ENCODE measurements at places on chromosomes 13 and 19.

DNA sequence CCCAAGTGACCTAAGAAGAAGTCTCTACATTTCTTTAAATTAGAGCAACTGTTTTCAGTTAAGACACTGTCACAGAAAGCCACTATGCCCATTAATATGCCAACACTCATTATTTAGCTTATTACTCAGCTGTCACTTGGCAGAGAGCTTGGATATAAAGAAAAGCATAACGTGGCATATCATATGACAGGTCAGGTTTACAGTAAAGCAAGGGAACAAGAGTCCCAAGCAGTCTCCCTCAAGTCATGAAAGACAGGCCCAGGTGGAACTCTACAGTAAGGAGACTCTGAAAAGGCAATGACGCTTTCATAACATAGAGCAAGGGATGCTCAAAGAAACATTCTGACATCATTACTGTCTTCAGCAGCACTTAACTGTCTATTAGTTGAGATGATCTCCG, 6.3 kb downstream of the LHFPL6 start:
- DNase-seq = no peak

DNA sequence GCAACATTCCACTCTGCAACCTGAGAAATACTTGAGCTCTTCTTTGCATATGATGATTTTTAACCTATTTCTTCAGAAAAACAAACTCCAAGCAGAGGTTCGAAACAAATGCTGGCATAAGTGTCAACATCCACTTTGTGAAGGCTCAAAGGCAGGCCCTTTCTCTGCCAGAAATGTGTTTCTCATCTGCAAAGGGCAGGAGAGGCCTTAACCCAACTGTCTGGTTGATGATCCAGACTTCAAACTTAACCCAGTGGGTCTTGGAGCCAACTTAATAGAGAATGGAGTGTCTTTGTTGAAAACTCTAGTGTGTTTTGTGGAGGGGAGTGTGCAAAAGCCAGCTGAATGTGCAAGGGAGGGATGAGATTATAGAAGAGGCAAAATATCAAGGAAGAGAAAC, 28.3 kb upstream of the ZNF507 start:
- no peak for DNase-seq

GRCh38 chr13:110133425-110134235, 173.3 kb downstream of the COL4A1 start:
- no peak for DNase-seq

- DNase-seq = no peak
These were observed 6.0 kb upstream of the WDR88 start for GRCh38 chr19:33125929-33126388.

DNA sequence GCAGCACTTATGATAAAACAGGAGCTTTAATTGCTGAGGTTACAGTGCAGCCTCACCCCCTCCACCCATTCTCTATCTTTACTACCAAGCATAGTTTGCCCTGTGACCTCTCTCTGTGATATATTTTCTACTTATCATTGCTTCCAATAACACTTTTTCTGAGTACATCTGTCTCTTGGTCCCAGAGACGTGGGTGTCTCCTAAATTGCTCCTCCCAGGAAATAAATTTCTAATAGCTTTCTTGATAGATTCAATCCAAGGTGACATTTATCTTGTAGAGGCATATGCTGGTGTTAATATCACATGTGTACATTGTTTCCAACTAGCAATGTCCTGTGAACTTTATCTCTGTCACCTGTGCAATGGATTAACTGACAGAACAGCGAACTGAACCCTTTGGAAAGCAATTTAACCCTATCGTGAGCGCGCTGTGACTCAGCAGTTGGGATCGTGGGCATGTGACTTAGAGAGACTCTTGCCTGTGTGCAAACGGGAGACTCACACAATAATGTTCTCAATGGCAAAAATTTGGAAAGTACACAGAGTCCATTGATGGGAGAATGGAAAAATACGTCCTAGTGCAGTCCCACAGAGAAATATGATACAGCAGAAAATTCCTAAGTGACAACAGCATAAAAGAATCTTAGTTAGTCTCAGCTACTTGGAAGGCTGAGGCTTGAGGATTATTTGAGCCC, 7.0 kb upstream of the MAP2K2 start:
- no peak for DNase-seq

DNA sequence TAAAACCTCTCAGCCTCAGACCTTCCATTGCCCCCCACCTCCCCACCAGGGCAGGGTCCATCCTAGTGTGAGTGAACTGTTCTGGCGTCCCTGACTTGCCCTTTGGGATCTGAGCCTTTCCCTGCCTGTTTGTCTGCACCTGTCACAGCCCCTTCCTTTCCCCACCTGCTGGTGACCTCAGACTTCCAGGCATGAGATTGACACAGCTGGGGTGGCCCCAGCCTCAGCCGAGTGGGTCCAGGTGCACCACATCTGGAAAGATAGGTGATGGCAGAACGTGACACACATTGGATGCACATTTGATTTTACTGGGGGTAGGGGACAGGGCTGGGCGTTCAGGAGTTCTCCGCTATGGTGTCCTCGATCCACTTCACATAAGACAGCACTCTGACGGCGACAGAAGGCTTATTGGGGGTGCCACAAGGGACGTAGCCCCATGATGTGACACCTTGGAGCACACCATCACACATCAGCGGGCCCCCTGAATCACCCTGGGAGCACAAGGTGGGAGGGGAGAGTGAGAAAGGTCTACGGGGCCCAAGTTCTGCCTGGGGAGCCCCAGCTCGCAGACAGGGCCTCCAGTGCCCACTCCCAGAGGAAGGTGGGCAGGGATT, 4.6 kb downstream of the KLK1 start:
- no peak for DNase-seq

GRCh38 chr19:49431330-49431749, 6.2 kb downstream of the GFY start:
- DNase-seq = no peak

DNA sequence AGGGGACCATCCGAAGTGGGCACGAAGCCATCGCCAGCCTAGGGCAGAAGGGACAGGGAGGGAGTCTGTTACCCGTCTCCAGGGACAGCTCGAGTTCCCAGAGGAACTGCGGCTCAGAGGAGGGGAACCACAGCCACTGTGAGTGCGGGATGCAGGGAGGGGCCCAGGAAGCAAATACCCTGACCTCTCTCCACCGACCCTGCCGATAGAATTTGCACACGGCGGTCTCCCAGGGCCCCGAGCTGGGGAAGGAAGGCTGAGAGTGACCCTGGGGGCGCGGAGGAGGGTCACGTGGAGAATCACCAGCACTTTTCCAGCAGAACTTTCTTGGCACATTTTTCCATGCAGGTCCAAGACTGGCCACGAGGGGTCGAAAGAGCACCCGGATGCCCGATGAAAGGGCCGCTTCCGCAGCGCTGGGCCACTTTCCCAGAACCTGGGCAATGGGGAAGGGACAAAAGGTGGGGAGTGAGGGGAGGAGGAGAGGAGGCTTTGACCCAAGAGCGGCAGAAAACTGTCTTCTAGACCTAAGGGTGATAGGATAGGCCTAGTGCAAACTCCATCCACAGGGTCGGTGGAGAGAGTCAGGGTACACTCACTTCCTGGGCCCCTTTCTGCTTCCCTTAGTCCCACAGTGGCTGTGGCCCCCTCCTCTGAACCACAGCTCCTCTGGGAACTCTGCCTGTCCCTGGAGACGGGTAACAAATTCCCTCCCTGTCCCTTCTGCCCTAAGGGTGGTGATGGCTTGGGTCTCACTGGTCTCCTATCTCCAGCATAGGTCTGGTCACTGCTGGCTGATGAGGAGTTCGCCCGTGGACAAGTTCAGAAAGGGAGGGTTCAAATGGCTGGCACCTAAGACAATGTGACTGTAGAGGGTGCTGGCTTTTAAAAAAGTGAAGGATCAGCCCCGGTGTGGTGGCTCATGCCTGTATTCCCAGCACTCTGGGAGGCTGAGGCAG, 5.3 kb upstream of the GPR4 start:
- peak; percentile 9 for DNase-seq

- no peak for DNase-seq
These were observed 8.1 kb downstream of the FAM187B start for GRCh38 chr19:35220315-35220921.

- DNase-seq = no peak
These were observed 1.6 kb downstream of the GATAD2A start for GRCh38 chr19:19406878-19407632.

GRCh38 chr13:106568299-106569003, 514 bp upstream of the ARGLU1 start:
- no peak for DNase-seq

- DNase-seq = peak; percentile 15
These were observed 22.8 kb upstream of the SIGLEC11 start for GRCh38 chr19:49983645-49984229.

DNA sequence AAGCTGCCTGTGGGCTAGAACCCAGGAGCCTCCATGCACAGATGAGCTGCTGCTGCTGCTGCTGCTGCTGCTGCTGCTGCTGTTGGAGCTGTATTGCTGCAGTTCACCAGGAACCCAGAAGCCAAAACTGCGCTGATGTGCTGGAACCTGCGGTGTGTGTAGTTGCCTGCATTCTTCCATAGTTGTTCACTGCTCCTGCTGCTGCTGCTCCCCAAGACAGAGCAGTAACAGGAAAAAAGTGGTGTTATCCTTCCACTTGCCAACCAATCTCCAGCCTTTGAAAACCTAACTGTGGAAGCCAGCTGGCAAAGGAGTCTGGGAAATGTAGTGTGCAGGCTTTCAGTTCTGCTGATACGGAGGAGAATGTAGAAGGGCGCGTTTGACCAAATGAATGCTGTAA, 37.9 kb downstream of the ARHGAP35 start:
- no peak for DNase-seq

DNA sequence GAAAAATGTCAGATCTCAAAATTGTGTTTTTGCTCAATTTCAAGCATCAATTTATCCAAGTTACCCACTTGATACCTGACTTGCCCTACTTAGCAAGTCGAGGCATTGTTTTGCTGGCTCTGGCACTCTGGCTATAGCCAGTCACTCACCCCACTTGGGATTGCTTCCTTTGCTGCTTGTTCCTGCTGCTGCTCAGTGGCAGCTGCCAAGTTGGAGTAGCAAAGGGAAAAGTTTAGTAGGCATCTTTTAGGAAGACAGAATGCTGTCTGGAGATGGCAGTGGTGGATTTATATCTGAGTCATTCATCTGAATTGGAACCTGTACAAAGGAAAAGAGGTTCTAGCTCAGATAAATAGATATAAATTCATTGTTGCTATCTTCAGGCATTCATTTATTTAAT, 41.2 kb downstream of the PCCA start:
- DNase-seq = no peak

GRCh38 chr13:106376401-106377112, 158.9 kb downstream of the EFNB2 start:
- DNase-seq = peak; percentile 10

GRCh38 chr13:40215311-40215710, 451.1 kb downstream of the FOXO1 start:
- DNase-seq = no peak

DNA sequence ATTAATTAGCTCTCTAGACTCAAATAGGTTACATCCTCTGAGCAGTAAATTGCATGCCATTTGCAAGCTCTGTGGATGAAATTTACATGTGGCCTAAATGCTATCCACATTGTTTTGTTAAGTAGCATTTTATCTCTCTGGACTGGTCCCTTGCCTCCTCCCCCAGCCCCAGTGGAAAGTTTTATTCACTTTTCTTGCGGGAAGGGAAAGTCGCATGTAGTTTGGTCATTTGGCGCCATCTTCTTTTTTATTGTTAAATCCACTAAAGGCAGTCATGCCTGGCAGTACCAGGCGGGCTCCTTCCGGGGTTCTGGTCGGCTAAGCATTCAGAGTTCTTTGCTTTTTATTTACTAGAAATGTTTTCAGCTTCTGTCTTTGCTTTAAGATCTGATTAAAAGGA, 188.7 kb downstream of the TM9SF2 start:
- DNase-seq = no peak

- DNase-seq = no peak
These were observed 145.2 kb upstream of the WASF3 start for GRCh38 chr13:26412263-26412662.

DNA sequence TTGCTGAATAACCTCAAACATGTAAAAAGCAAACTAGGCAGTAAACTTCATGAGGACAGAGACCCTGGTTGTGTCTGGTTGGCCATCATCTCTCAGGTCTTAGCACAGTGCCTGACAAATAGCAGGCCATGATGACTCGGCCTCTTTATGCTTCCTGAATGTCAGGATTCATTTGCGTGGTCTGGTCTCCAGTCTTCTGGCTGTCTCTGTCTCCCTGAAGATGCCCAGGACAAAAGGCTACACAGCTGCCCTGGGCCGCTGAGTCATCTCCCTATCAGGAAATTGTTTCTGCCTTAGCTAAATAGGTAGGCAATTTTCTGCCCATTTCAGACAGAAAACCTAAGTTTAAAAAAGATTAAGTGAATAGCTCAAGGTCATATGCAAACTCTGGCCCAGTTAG, 84.1 kb upstream of the FNDC3A start:
- DNase-seq = no peak
